ENCODE measurements at places on chromosomes 5 and 9.

DNA sequence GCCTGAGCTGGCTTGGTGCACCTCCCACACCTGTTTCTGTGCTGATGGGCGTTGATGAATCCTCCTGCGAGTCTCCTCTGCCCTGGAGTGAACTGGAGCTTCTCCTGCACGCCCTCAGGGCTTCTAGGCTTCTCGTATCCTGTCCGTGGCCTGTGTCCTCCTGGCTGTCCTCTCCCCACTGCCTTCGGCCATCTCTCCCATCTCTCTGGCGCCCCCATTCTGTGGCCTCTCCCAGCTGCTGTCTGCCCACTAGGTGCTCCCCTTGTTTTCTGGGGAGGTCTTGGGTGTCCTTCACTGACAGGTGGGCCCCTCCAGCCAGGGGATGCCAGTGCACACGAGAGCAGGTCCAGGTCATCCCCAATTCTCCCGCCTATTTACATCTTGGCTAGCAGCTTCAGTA is 28.8 kb downstream of the AHRR start:
- no peak for DNase-seq

DNA sequence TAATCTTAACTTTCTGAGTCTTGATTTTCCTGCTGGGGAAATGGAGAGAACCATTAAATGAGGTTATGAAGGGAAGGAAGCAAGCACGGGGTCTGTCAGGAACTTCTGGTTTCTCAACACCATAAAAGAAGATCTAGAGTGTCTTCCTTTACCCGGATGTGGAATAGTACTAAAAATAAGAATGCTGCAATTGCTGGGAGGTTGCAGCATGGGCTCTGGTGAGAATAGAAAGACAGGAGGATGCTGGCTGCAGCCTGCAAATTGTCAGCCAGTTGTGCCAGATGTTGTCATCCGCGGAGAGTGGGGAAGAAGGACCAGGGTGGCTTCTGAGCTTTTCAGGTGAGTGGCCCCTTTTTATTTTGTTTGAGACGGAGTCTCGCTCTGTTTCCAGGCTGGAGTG is 69.3 kb upstream of the STC2 start:
- no peak for DNase-seq

GRCh38 chr9:86907346-86907745 is 40.0 kb downstream of the GAS1 start:
- no peak for DNase-seq

DNA sequence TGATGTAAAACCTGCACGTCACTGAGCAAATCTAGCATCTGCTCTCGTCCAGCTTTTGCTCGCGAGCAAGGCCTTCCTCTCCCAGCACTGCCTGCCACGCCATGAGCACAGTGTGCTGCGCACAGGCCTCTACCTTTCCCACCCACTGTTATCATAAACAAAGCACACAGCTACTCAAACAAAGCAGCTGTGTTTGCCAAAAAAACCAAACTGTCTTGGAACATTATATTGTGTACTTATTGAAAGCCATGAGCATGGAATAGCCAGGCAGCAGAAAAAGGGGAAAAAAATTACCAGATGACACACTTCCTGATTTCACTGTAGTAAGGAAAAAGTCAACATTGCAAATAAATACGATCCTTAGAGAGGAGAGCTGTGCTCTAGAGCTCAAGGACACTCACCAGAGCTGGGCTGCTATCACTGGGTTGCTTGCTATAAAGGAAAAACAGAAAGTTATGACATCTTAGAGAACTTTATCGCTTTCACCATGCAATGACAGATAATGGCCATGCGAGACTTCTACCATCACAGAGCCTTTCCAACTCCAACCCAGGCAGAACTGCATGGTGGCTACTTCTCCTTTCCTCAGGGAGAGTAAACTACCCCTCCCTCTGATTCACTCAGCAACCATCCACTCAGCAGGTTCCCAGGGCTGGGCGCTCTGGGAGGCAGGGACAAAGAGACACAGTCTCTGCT is 69.6 kb downstream of the EPB41L4B start:
- peak; percentile 98 for DNase-seq

- no peak for DNase-seq
Measured at GRCh38 chr5:138212828-138213160, 329 bp downstream of the CDC23 start.

GRCh38 chr5:170100066-170100943 is 5.4 kb upstream of the FOXI1 start:
- DNase-seq: peak; percentile 52

- no peak for DNase-seq
Measured at GRCh38 chr5:61051267-61051666, 106.3 kb downstream of the NDUFAF2 start.

DNA sequence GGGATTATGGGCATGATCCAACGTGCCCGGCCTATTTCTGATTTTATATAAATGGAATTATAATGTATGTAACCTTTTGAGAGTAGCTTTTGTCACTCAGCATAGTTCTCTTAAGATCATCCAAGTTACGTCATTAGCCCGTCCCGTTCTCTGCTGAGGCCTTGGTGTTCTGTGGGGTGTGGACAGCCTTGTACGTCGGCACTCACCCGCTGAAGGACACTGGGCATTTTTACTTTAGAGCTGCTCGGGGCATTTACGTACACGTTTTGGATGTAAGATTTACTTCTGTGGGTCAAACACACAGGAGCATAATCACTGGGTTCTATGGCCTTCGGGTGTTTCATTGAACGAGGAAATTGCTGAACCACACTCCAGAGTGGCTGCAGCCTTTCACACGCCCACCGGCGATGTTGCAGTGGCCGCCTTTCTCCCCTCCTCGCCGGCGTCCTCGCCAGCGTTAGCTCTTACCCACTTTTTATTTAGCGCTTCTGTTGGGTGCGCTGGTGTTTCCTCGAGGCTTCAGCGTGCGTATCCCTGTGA is 101.8 kb downstream of the EHMT1 start:
- no peak for DNase-seq

GRCh38 chr5:18141222-18141621 is 507.0 kb downstream of the TAF11L14 start:
- DNase-seq: peak; percentile 34
